ENCODE measurements at places on chromosomes 3 and 15.

- DNase-seq = no peak
These were observed 30.1 kb upstream of the MNS1 start for GRCh38 chr15:56495053-56495452.

DNA sequence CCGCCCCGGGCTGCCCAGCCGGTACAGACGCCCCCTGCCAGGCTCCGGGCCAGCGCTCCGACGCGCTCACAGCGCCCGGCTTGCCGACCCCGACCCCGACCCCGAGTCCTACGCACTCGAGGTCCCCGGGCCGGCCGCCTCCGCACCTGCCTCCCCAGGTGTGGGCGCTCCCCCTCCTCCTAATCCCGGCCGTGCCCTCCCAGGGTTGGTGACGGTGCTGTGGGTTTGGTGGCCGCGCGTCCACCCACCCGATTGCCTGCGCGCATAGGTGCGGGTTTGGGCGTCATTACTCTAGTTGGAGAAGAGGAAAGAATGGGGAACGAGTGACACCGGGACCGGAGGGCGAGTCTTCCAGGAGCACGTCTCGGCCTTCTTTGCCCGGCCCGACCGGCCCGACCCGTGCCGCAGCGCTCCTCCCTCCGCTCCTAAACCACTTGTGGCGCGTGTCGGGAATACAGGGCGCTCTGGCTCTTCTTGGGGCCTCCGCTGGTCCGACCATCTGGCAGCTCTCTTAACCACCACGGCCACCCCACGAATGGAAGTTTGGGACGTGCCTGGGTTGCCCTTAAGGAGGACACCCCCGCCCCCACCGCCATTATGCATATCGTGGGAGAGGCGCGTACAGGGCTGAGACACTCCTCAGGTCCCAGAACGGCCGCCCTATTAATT lies 810 bp upstream of the THRB start:
- no peak for DNase-seq

- DNase-seq = no peak
These were observed 34.0 kb downstream of the CBLB start for GRCh38 chr3:105834768-105835167.

GRCh38 chr3:180265551-180265950 lies 228.8 kb upstream of the PEX5L start:
- no peak for DNase-seq

GRCh38 chr3:102353148-102353547 lies 81.7 kb upstream of the ZPLD1 start:
- no peak for DNase-seq

DNA sequence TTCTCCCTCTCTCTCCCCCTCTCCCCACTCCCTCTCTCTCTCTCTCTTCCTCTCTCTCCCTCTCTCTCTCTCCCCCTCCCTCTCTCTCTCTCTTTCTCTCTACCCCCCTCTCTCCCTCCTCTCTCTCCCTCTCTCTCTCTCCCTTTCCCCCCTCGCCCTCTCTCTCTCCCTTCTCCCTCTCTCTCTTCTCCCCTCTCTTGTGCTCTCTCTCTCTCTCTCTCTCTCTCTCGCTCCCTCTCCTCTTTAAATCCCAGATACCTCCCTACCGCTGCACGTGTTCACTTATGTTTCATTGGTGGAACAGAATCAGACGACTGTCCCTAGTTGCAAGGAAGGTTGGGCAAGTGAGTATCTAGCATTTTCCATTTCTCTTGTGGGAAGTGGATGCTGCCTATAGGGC lies 166.5 kb downstream of the EBLN2 start:
- no peak for DNase-seq
